NCI-H1694 (cell line): ENCODE measurements at places on chromosomes 1 and 21.

DNA sequence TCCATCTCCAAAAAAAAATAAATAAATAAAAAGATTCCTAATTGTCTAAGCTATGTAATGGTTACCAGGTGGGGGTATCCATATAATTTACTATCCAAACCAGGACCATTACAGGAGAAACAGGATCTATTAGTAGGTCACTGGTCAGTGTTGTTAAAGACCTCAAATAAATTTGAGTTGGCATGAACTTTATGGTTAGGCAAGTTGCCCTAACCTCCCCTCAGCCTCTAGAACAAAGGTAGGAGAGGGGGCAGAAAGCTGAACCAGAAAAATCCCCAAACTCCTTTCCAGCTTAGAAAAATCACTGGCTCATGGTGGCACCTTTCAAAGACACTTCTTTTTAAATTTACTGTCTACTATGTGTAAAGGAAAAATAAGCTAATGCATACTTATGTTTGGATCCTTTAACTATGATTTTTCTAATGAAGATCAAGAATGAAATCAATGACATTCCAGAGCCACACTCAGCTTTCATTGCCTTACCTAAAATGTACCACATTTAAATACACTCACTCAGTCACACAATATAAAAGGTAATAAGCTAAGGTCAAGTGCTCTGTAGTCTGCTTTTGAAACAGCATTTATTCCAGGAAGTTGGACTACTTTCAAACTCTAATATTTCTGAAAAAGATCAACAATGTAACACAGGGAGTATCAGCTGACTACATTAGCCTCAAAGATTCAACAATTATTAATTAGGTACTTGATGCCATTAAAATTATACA is 13.8 kb downstream of the EIF4G3 start:
- DNase-seq: no peak

DNA sequence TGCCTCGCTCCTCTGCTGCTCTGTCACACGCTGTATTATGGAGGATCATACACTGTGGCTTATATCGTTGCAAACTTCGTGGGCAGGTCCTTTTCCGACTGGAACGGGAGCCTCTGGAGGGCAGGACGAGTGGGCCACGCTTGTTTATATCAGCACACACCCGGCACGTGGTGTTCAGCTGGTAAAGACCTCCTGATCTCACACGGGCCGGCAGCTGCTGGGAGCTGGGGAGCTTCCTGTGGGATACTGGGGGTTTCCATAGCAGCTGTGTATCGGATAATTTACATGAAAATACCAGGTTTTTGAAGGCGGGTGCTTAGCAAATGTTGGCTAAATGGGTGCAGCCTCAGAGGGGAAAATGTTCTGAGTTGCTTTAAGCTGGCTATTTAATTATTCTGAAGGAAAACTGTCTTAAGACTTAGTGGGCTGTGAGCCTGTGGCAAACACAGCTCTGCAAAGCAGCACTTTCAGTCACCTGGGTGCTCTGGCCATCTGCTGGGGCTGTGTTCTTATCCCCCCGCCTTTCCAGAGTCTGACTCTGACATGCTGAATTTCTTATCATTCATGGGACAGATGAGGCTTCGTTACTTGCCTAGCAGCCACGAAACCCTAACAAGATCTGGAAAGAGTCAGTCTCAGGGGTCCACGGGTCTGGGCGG is 103.6 kb upstream of the GCLM start:
- no peak for DNase-seq

- no peak for DNase-seq
These were observed 18.8 kb downstream of the EMC1 start for GRCh38 chr1:19232524-19232846.

GRCh38 chr1:24901791-24902470 is 28.1 kb downstream of the RUNX3 start:
- no peak for DNase-seq

- DNase-seq: no peak
These were observed 21.8 kb upstream of the LHX4 start for GRCh38 chr1:180208264-180208663.

DNA sequence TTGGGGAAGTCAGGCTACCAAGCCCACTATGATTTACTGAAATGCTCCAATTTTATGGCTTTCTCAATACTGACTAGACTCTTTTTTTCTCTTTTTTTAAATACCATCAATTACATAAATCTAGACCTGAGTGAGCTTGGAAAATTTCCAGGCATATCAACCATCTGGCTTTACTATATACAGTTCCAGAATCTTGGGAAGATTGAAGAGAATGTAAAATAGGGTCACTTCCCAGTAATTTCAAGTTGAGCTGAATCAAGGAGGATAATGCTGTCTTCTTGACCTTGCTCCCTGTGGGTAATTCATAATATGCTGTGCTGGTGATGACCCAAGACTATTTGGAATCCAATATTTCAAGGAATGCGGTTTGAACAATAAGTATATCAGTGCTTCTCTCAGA is 108.1 kb downstream of the MAP3K21 start:
- DNase-seq: peak; percentile 44

GRCh38 chr1:220067269-220068204 is 21.2 kb upstream of the EPRS1 start:
- DNase-seq: no peak

DNA sequence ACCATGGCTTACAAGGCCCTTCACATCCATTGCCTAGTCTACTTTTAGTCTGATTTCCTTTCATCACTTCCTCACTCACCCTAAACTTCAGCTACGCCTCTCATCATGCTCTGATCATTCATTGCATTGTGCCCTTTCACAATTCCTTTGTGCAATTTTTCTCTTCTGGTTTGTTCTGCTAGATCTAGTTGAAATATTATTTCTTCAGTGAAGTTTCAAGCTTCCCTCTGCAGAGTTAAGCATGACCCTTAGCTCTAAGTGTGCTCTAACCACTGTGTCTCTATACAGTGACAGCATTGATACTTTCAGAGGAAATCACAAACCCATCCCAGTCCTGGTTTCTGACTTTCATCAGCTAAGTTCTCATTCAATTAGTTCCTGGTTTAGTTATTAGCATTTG is 166.1 kb downstream of the PLA2G4A start:
- no peak for DNase-seq

DNA sequence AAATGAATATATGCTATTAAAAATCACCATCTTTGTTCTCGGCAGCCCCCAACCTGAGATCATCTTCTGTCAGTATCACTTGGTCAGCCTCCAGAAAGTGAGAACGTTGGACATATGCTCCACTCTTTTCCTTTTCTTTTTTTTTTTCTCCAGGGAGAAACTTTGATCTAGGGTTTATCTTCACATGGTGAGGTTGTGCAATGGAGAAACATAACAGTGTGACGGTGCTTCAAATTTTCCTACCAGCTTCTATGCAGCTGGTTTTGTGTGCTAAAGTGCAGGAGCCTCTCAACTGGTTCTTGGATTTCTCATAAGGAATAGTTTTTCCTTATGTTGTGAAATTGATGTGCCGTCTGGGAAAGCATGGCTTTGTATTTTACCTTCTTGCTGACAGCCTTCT is 1202.9 kb downstream of the NCAM2 start:
- DNase-seq: no peak

- DNase-seq: no peak
These were observed 188.3 kb downstream of the CLEC20A start for GRCh38 chr1:178308438-178308837.
